ENCODE measurements at places on chromosomes 6 and 20.

GRCh38 chr20:22232923-22233322 is 351.4 kb downstream of the FOXA2 start:
- DNase-seq, result no peak

GRCh38 chr20:50831622-50832021 is 36.8 kb downstream of the BCAS4 start:
- no peak for DNase-seq

DNA sequence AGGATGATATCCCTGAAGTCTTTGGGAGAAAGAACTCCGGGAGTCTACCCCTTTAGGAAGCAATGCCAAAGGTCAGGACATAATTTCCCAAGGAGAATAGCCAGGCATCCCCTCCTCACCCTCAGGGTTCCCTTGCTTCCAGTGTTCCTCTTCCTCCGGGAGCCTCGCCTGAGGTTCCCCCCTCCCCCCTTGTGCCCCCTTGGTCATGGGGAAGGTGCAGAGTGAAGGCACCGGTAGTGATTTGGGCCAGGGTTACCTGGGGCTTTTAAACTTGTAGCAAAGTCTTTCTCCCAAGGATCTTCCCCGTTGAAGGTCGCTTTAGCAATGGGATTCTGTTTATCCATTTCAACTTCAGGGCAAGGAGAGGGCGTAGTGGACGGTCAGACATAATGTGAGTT is 1.2 kb downstream of the ISM1 start:
- no peak for DNase-seq

DNA sequence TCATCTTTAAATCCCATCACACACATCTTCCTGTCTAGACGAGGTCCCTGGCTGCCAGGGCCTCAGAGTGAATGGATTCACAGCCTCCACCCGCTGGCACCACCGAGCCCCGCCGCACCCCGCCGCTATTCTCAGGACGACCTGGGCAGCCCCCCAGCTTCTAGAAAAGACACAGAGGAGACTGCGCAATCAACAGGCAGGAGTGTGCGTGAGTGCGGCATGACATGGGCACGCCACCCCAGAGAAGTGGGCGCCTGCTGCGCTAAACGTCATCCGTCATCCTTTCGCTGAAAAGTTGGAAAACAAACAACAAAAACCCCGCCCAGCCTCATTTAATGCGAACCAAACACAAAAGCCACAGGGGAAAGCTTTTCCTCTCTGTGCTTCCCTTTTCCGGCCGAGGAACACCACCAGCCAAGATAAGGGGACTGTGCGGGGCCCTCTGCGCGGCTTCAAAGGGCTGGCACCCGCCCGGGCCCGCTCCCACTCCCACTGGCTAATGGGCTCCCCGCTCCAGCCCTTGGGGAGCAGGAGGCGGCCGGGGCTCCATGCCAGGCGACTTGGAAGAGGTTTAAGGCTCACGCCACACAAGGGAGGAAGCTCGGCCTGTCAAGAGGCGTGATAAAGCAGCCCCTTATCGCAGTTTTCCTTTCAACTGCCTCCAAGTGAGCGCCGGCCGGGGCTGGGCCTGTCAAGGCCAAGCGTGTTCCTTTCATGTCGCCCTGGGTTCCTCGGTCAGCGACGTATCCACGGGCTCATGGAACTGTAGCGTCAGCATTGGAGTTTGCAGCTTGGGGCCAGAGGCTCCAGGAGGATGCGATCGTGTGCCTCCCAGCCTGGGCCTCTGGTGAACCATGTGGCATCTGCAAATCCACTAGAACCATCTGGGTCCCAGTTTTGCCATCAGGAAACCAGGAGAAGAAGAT is 50.1 kb downstream of the NFATC2 start:
- DNase-seq, result no peak

GRCh38 chr20:45783656-45784294 is 7.9 kb downstream of the WFDC3 start:
- DNase-seq, result no peak

GRCh38 chr6:4010048-4010447 is 68.9 kb downstream of the FAM217A start:
- DNase-seq, result no peak

- DNase-seq, result no peak
Measured at GRCh38 chr6:137542713-137543112, 48.5 kb upstream of the OLIG3 start.

DNA sequence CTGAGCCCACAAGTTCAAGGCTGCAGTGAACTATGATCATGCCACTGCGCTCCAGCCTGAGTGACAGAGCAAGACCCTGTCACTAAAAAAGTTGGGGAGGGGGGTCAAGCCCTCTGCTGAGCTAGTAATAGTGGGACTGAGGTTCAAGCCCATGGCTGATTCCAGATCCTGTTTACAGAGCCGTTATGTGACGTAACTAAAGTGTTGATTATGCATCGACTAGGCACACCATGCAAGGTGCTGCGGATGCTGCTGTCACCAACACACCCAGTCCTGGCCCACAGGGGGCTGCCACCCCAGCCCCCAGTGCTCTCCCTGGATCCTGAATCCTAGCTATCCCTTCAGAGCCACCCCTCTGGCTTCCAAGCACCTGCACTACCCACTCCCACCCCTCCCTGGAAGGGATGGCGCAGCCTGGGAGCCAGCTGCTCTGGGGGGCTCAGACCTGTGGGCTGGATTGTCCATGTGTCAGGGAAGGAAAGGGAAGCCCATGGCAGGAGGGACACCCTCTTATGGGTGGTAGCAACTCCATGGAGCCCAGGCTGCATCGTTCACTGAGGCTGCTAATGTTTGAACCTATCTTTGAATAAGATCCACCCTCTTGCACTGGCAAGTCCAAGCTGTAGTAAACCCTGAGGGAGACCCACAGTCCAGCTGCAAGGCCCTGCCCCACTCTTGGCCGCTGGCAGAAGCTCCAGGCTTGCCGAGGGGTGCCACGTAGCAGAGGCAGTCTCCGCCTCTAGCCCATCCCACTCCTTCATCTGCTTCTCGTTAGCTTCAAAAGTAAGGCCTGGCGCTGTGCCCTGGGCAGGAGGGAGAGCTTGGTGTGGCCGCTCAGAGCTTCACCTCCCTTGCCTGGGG is 95.0 kb downstream of the SNX5 start:
- no peak for DNase-seq
